ENCODE measurements at places on chromosomes 5 and 9. TPM values are rescaled to one million over a fixed set of nuclear protein-coding genes. Genes with fewer than 3 reads are reported as not detected.

PITX1 gene
- total RNA-seq: 0.81 TPM

C5orf52 gene
- total RNA-seq: not detected

PCDHGC3 gene
- 126 TPM for total RNA-seq

EMB gene
- total RNA-seq: 6.8 TPM

OTP gene
- total RNA-seq: not detected

BNC2 gene
- total RNA-seq: 43.1 TPM

FBP1 gene
- total RNA-seq: not detected

All from hair follicle dermal papilla cell (primary cell).